Stimulated activated CD4-positive, alpha-beta T cell treated with anti-CD3 and anti-CD28 coated beads, Interleukin-1b, Interleukin-23, amount 100 ng/mL, for 1 hour (primary cell): ENCODE measurements at places on chromosomes 7 and 10.
A peak's percentile ranks its signal among the peaks of the same experiment; 100 is the strongest.

DNA sequence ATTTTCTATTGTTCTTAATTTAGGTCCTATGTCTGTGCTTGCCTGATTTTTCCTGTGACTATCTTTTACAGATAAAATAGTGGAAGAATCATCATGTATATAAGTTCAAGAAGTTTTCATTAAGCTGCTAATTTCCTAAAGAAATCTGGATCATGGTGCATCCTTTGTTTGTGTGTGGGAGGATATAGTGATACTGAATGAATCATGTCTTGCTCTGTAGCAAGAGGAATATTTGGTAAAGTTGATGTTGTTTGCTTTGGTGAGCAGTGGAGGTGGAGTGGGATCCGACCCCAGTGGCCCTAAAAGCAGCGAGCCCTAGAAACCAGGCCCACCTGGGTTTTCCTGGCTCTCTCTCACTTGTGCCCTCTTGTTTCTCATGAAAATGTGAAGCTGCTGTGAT is 83.7 kb downstream of the CCNY start:
- DNase-seq: no peak

DNA sequence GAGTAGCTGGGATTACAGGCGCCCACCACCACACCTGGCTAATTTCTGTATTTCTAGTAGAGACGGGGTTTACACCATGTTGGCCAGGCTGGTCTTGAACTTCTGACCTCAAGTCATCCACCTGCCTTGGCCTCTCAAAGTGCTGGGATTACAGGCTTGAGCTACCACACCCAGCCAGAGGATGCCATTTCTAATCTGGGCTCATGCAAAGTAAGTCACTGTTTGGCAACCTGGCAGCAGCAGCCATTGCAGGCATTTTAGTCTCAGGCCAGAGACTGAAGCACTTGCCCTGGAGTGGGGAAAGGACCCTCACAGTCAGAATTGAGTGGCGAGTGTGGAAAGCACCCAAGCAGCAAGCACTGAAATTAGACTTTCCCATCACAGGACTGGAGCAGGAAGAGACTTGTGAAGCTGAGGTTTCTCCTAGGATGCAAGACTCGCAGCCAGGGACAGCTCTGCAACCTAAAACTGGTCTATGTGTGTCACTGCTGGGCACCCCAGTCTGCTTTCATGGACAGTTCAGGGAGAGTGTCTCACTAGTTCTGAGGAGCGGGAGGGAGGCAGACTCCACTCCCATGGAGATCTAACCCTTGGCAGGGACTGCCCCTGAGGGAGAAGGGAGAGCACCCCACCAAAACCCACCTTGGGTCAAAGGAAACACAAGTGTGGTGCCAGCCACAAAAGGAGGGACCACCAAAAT is 27.6 kb downstream of the SNX13 start:
- no peak for DNase-seq

GRCh38 chr7:120775755-120776154 is 82.2 kb downstream of the TSPAN12 start:
- no peak for DNase-seq

DNA sequence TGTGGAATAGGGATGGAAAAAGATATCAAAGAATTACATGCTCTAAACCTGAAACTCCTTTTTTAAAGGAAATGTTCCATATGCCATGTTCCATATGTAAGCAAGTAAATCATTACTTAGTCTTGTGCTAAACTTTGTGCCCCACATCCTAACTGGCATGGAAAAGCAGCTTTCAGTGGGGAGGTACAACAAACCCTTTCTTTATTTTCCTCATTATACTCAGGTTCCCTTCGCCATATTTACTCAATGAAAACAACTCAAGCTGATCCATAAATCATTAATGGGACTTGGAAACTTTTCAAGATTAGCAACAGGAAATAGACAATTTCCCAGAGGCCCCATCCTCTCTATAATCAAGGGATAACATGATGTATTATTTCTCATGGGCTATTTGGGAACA is 56.0 kb downstream of the GSAP start:
- DNase-seq: no peak

GRCh38 chr7:101243646-101244374 is 1.1 kb downstream of the FIS1 start:
- DNase-seq: no peak

DNA sequence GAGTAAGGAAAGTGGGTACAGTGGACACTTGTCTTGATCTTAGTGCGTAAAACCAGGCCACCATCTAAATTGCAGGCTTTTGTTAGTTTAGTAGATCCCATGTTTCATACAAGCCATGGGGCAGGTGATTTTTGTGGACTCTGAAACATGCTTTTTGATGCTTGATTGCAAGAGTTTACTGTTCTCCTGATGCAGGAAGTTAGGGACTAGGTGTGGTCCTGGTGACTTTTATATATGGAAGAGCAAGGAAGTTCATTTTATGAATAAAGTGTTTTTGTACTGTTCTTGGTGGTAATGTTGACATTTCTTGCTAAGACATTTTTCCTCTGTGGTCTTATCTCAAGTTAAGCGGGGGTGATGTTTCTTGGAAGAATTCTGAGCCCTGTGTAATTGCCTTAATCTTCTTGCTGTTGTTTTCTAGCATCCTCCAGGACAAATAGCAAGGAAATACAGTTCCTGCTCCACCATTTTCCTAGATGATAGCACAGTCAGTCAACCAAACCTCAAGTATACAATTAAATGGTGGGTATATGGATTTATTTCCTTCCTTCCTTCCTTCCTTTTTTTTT is 89.0 kb upstream of the GJD4 start:
- DNase-seq: no peak

DNA sequence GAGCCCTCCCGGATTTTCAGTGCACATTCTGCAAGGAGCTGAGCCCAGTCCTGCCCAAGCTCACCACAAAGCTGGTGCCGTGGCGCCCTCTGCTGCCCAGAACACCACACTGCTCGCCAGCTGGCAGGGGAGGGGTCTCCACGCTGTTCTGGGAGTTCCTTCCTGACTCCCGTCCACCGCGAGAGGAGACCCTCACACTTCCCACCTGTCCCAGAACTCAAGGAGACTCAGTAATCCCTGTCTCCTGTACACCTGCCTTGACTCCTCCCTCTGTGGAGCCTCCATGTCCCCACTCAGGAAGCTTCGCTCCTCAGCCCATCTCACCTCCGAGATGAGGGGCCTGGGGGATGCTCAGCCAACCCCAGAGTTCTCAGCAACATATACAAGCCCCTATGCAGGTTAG is 11.3 kb downstream of the C10orf105 start:
- DNase-seq: peak; percentile 17

DNA sequence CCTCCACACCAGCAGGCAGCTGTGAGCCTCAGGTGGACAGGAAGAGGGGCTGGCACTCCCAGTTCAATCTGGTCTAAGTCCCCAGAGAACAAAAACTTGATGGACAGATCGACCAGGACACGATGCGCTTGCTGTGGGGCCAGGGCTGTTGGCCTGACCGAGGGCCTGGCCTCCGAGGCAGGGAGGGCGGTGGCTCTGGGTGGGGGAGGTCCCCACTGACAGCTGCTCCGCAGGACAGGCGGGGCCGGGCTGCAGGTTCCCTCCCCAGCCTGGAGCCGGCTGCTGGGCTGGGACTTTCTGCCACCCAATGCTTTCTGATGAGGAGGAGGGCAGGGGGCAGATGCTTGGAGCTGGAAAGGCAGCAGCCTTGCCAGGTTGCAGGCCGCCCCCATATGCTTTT is 37.4 kb upstream of the ADGRA1 start:
- no peak for DNase-seq

DNA sequence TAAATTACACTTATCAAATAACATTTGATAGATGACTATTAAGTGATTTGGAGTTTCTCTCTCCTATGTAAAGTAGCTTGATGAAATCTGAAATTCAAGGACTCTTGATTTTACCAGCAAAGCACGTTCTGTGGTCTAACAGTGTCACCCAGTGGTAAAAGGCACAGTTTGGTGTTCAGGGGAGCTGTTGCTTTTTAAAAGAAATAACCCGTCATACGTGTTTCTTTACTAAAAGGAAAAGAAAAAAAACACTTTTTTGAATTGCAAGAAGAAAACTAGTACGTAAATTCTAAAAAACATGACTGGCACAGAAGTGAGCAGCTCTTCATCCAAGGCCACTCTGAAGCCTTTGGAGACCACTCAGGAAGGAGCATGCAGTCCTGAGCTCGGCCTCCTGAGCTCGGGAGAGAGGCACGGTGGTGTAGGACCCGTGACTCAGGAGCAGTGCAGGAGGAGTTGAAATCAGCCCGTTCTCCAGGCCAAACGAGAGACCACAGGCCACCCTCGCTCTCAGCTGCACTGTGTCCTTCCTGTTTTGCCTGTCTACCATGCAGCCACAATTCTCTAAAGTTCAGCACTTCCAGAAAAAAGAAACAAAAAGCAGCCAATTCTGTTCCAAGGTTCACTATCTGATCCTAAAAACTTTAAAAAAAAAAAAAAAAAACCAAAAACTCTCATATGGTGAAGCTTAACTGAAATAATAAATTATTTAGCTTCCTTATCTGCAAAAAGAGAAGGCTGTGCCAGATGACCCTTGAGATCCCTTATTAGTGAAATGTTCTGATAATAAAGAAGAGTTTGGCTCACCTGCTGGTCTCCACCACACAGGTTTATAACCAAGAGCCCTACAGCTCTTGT is 212.6 kb upstream of the FRMD4A start:
- no peak for DNase-seq

DNA sequence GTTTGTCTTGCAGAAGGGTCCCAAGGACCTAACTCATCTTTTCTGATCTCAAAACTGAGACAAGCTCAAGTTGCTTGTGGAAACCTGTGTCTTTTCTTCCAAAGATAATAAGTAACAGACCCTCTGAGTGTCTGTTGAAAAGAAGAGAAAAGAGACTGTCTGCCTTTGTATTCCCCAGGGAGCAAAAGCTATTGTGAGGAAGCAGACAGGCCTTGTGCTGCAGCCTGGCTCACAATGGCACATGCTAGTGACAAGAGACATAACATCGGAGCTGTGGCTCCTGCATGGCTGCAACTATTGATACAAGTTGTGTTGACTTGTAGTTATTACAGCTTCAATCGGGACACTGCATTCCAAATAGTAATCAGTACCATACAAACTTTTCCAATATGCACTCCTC is 202.9 kb downstream of the DKK1 start:
- no peak for DNase-seq

DNA sequence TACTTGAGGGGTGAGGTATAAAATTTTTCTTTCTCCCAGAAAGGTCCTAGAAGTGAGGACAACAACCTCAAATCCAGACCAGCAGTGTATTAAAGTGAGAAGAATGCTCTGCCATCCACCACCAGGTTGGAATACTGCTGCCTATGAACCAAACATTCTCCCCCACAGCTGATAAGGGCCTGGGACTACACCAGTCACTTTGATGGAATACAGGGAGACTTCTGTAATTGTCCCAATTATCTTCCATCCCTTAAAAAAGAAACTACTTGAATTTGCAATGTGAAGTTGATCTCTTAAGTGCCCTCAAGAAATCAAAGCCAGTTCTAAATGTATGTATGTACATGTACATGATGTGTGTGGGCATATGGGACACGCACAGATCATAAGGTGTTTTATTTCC is 3.0 kb downstream of the TBX20 start:
- no peak for DNase-seq

GRCh38 chr7:142413280-142414000 is 155.6 kb upstream of the PRSS58 start:
- no peak for DNase-seq

- DNase-seq: no peak
These were observed 224.7 kb downstream of the LHFPL3 start for GRCh38 chr7:104553074-104553473.

DNA sequence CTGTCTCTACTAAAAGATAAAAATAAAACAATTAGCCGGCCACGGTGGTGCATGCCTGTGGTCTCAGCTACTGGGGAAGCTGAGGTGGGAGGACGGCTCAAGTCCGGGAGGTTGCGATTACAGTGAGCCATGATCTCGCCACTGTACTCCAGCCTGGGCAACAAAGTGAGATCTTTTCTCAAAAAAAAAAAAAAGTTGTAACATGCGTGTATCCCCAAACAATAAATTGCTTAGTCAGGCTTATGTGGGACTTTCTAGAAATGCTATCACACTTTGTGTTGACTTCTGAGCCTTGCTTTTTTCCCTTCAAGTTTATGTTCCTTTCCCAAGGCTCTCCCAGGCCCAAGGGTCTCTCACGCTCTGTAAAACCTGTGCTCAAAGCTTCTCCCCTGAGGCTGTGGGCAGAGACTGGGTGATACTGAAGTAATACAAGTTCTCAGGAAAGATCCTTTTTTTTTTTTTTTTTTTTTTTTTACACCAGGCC is 88.0 kb upstream of the TNS3 start:
- DNase-seq: no peak

- no peak for DNase-seq
These were observed 1.3 kb upstream of the CHST3 start for GRCh38 chr10:71962901-71963300.
